CD4-positive, alpha-beta T cell treated with Interleukin-4 for 1 hour (primary cell): ENCODE measurements at places on chromosomes 1 and 21.

DNA sequence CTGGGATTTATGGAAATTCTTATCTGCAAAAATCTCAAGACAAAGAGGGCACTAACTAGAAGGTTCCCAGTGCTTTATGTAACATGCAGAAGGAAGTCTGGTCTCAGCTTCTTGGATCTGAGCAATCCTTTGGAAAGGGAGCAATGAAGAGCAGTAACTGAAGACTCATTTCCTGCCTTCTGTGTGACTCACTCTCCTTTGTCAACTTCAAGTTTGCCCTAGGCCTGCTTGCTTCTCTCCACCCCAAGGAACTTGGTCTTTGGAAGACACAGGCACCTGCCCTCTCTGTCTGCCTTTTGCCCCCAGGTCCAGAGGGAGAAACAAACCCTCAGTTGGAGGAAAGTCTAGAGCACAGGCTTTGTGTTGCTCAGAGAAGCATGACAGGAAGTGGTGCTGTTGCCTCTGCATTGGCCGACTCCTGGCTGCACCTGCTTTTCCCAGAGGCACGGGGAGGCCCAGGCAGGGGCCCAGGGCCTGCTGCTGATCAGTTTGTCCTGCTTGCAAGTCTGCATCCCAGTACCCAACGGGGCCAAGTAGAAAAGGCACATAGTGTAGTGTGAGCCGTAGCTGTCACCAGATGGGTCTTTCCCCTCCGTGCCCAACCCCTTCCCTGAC, 137.2 kb downstream of the DHRS3 start:
- peak; percentile 19 for DNase-seq

DNA sequence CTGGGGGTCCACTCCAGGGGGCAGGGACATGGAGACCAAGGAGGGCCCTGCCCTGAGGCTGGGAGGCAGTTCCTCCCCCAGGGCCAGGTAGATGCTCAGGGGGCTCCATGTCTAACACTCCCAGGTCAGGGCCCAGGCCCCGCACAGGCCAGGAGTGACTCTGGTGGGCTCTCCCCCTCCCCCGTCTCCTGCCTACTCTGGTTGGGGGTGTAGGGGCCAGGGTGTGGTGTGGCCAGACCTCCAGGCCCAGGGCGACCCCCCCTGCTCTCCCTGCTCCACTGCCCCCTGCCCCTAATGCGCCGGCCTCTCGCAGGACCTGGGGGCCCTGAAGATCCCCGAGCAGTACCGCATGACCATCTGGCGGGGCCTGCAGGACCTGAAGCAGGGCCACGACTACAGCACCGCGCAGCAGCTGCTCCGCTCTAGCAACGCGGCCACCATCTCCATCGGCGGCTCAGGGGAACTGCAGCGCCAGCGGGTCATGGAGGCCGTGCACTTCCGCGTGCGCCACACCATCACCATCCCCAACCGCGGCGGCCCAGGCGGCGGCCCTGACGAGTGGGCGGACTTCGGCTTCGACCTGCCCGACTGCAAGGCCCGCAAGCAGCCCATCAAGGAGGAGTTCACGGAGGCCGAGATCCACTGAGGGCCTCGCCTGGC, 19.7 kb upstream of the CCDC27 start:
- no peak for DNase-seq

GRCh38 chr1:43934101-43934985, 742 bp downstream of the ARTN start:
- peak; percentile 48 for DNase-seq

DNA sequence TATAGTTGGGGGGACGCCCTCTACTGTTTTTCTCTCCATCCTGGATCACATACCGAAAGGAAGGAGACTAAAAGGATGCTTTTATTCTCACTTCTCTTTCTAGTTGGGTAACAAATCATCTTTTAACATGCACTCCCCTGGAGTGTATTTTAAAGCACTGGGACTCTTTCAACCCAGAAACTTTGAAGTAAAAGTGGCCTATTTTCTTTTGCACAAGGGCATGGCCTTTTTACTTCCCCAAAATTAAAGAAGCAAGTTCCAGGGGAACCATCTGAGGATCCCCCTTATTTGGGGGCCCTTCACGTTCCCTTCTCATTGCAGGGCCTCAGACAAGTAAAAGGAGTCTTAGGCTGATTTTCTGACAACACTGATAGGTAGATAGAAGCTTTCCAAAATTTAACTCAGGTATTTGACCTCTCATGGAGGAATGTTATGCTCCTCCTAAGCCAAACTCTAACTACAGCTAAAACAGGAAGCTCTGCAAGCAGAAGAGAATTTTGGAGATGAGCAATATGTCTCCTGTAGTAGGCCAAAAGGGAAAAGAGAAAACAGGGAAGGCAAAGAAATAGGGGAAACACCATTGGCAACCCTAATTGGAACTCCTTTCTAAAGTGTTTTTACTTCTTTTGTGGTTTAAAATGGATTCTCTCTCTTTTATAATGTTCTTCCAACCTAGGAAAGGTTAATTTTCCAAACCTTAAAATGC, 8.9 kb upstream of the CD46 start:
- no peak for DNase-seq

DNA sequence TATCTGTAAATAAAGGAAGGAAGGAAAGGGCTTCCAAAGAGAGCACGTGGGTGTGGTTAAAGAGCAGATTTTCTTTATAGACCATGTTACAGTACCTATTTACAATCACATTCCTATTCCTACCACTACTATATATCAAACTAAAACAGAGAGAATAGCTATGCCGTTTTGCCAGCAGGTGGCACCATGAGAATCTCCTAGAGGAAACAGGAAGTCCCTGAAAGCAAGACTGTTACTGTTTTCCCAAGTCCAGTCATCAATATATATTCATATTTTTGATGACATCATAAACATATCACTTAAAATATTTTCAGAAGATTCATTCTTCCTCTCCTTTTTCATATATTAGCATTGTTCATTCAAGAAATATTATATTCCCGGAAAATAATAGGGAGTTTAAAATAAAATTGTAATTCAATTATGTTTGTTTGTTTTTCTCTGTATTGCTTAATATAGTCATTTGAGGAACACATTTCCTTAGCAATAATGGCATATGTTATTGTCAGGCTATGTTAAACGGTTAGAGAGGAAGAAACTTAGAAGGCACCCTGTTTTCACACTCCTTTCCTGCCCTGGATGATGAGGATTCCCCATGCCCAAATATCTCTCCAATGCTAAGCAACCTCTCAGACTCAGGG, 6.6 kb downstream of the CCDC190 start:
- DNase-seq = peak; percentile 55
